ENCODE measurements at places on chromosomes 3 and 15.

DNA sequence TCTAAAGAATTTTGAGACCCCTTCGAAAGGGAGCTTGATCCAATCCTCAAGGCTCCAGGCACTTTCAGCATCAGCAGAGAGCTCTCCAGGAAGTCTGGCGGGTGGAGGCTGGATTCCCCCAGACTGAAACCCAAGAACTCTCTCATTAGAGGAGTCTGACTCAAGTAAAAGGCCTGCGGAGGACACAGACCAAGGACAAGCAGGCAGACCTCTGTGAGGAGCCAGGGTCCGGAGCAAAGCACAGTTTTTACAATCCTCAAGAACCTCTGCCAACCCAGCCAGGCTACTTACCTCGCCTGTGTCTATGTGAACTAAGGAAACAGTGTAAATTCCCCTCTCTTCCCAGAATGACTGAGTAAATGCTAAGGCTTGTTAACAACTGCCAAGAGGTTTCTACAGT lies 86.2 kb downstream of the FBN1 start:
- no peak for DNase-seq

GRCh38 chr15:42165106-42165505 lies 8.7 kb upstream of the PLA2G4F start:
- no peak for DNase-seq

- DNase-seq: no peak
Observed at GRCh38 chr15:80183886-80184285, 31.1 kb downstream of the FAH start.

DNA sequence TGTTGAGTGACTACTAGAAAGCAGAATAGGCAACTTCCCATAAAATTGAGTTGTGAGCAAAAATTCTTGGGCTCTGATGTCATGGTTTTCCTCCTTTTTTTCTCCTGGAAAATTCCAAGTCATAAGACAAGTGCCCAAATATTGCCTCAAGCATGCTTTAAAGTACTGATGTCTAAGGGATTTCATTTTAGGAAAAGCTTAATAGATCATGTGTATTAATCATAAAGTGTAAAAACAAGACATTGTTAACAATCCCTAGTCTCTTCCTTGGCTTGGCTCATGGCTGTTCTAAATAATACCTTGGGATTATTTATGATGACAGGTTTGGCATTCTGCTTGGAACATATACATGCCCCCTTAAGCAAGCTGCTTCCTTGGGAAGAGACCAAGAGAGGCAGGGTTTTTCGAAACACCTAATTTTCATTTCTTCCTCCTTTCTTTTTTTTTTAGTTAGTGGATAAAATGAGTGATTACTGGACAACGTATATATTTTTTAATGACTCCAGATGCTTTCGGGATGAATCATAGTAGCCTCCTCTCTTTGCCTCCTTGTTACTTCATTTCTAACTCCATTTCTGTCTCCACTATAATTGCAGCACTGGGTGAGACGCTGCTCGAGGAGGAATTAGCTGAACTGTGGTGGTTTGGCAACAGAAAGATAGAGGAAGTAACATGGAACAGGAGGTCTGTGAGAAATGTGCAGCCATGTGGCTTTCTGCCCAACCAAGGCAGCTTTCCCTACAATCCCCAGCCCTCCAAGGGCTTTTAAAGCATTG lies 104.9 kb downstream of the TPRG1 start:
- no peak for DNase-seq

DNA sequence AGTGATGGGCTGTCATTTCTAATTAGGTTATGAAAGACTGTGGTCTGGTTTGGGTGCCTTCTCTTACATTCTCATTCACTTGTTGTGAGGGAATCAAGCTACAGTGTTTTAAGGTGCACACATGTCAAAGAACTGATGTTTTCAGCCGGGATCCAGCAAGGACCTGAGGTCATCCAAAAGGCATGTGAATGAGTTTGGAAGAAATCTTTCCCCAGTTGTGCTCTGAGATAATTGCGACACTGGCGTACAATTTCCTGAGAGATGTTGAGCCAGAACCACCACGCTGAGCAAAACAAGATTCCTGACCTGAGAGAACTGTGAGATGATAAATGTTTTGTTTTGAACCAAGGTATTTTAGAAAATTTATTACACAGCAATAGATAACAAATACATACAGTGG lies 295.3 kb upstream of the SLITRK3 start:
- no peak for DNase-seq

DNA sequence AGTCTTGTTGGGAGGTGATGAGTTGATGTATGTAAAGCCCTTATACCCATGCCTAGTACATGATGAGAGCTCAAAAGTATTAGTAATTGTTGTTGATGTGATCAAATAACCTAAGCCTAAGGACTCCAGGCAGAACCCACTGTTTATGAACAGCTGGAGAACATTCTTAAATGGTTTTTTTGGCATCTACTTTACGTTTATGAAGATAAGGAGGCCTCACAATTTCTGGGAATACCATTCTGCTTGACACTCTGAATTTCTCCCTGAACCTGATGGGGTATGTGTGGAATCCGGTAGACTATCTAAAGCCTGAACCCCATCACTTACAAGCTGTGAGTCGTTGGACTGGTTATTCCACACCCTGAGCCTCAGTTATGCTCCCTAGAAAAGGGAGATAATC lies 244.6 kb upstream of the WNT5A start:
- DNase-seq: no peak

GRCh38 chr15:75454471-75455378 lies 3.2 kb upstream of the SIN3A start:
- DNase-seq: no peak

- no peak for DNase-seq
Observed at GRCh38 chr3:51967384-51968169, at the start of gene PCBP4. TSS of gene PCBP4 (minus strand) at chr3:51967454. CDS start at chr3:51961240, 6,214 bp downstream.

- no peak for DNase-seq
Observed at GRCh38 chr3:66372681-66373350, 128.0 kb downstream of the LRIG1 start.

DNA sequence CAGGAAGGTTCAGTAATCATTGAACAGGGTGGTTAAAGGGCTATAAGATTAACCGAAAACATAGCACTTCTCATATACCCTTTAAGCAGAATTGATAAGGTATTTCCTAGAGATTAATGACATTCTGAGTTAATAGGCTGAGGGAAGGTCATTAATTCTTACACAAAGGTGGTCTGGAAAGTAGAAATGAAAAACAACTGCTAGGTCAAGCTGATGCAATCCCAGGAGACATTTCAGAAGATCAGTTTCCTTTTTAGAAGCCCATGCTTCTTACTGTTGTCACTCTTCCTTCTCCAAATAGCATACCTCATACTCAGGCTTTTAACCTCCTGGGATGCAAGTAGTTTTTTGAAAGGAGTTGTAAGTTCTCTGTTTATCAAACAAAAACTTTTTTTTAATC lies 8.8 kb downstream of the FILIP1L start:
- no peak for DNase-seq

DNA sequence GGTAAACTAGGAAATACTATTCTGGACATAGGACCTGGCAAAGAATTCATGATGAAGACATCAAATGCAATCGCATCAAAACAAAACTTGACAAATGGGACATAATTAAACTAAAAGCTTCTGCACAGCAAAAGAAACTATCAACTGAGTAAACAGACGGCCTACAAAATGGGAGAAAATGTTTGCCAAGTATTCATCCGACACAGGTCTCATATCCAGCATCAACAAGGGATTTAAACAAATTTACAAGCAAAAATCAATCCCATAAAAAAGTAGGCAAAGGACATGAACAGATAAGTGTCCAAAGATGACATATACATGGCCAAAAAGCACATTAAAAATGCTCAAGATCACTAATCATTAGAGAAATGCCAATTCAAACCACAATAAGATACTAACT lies 1088.9 kb downstream of the NAALADL2 start:
- no peak for DNase-seq

GRCh38 chr3:191197761-191198306 lies 1.2 kb upstream of the OSTN start:
- DNase-seq: no peak

GRCh38 chr3:171556148-171556547 lies 95.9 kb upstream of the TNIK start:
- no peak for DNase-seq

DNA sequence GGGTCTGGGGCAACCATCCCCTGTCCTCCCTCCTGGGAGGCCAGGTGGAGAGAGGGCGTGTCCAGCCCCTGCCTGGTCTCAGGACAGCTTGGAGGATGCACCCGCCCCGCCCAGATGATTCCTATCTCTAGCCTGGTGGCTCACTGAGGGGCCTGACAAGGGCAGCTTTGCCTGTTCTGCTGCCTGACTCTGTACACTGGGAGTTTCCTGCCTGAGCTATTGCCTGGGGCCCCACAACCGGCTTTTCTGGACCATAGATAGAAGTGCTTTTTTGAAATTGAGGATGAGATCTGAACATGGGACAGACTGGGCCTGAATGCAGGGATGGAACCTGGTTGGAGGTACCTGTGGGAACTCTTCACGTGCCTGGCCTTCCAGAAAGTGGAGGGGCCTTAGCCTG lies 751 bp upstream of the PLA2G4E start:
- no peak for DNase-seq

GRCh38 chr3:9441501-9442221 lies 44.2 kb downstream of the SETD5 start:
- DNase-seq: no peak

DNA sequence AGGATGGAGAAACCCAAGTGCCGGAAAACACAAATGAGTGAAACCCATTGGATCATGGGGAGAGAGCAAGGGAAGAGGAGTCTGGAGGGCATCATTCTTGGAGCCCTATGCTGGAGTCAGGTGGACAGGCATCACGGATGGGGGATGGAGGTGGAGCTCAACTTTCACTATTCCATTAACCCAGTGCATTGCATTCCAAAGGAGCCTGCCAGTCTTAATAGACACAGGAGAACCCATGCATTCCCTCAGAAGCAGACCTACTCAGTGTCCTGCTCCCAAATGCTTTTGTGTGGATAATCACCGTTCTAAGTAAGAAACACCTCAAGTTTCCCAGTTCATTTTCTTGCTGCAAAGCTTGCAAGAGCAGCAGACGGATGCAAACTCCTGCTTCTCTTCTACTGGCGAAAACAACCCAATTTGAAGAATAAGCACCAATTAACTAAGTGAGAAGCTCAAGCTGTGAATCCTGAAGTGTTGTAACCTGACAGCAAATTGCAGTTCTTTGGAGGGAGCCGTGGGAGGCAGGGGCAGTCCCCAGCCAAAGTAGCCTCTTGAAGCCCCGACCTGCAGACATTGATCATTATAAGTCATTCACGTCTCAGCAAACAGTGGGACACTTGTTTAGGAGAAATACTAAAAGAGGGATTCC lies 25.3 kb downstream of the SEMA5B start:
- no peak for DNase-seq

- no peak for DNase-seq
Observed at GRCh38 chr3:197539651-197540051, 16.1 kb downstream of the BDH1 start.

DNA sequence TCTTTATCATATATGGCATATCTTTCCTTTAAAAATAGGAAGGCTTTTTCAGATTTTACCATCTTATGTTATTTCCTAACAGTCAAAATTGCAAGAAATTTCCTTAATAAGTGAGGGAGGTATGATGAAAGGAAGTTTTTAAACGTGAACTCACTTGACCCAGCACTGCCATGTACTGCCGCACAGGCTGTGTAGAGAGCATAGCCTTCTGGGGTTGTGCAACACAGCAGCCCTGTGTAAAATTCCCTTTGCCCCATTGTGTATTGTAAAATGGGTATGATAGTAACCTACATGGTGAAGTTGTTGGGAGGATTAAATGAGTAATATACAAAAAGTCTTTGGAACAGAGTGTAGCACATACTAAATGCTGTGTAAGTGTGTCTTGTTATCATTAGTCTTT lies 78.6 kb downstream of the PEX5L start:
- no peak for DNase-seq

- no peak for DNase-seq
Observed at GRCh38 chr3:133487920-133488540, 85.5 kb upstream of the CDV3 start.

GRCh38 chr3:122678506-122678905 lies 2.1 kb upstream of the PARP14 start:
- DNase-seq: no peak

DNA sequence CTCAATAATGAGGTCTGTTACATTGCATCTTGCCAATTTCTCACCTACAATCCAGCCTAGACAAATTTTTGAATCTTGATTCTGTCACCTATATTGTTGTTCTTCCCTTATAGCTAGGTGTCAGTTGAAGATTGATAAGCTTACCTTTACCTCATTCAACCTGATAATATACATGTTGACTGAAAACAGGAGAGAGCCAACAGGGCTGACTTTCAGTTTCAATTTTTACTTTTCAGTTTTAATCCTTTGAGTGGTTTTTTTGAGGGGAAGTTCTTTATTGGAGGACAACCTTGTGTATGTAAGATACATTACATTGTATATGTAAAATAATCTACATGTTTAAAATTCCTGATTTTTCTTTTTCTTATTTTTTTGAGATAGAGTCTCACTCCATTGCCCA lies 5.8 kb downstream of the ATP13A5 start:
- DNase-seq: no peak

GRCh38 chr3:143988306-143988705 lies 16.7 kb downstream of the DIPK2A start:
- no peak for DNase-seq

- DNase-seq: no peak
Observed at GRCh38 chr15:42409011-42409410, 49.7 kb downstream of the CAPN3 start.

GRCh38 chr3:194176274-194176991 lies 40.5 kb downstream of the HES1 start:
- DNase-seq: no peak

- DNase-seq: no peak
Observed at GRCh38 chr3:77917225-77917624, 877.3 kb downstream of the ROBO2 start.

- DNase-seq: no peak
Observed at GRCh38 chr3:86948822-86949221, 42.1 kb downstream of the VGLL3 start.

DNA sequence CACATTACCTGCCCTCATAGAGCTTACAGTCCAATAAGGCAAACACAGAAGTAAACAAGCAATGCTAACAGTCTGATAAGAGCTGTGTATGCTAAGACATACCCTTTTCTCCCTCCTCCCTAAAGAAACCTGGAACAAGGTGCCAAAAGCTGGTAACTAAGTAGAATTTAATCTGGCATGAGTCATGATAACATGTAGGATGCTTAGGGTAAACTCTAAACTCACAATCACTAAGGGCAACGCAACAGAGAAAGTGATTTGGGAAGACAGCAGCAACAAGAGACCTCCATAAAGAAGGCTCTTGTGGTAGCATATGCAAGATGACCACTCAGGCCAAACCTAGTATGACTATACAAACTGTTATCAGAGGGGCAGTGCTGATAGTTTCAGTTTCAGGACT lies 55.5 kb downstream of the MYO1E start:
- no peak for DNase-seq

- no peak for DNase-seq
Observed at GRCh38 chr3:72272356-72272755, 487.4 kb upstream of the PROK2 start.

- no peak for DNase-seq
Observed at GRCh38 chr15:33104212-33104611, 90.3 kb downstream of the FMN1 start.

DNA sequence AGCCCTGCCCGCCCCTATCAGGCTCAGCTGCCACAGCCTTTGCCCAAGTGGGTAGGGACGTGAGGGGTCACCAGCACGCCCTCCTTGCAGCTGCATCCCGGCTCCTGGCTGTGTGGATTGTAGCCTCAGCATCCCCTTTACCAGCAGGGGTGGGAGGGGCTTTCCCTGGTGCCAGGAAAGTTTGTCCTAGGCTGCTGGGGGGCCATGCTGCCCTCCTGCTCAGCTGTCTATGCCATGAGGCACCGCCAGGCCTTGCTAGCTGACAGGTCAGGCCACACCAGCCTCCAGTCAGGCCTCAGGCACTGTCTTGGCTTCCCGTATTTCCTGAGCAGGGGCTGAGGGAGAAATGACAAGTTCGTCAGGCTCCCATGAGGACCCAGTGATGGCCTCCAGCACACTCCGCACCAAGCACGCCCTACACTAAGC lies 32.3 kb downstream of the TKT start:
- DNase-seq: no peak

Data from glomerular endothelial cell (primary cell).